ENCODE measurements at places on chromosomes 6 and 20. TPM values are rescaled to one million over a fixed set of nuclear protein-coding genes. Genes with fewer than 3 reads are reported as not detected.

The ESR1 gene
- polyA plus RNA-seq, result 0.35 TPM

DNA sequence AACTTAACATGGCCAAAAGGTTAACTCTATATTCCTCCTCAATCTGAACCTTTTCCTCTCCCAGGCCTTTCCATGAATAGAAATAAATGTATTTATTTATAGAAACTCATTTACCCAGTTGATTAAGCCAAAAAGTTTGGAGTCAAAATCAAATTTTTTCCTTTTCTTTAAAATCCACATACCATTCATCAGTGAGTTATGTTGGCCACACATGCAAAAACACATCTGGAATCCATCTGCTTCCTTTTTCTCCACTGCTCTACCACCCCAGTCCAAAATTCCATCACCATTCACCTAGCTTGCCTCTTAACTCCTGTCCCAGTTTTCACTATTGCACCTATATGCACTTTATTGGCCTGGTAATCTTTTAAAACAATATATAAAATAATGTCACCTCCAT is 62.4 kb upstream of the TMEM200A start:
- DNase-seq, result peak; percentile 71

DNA sequence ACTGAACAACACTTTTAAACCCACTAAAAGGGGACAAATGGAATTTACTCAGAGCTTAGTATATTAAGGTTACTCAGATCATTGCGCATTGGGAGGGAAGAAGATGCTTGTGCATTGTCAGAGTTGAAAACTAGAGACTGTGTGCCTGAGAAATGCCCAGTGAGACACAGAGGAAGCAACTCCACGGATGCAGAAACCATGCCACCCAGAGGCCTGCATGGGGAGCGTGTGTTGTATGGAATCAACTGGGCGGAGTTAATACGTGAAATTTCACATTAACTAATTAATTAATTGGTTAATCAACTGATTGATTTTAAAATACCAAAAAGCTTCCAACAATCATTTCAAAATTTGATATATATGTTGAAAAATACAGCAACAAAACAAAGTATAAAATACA is 391.6 kb downstream of the PLCB1 start:
- DNase-seq, result peak; percentile 30

GRCh38 chr6:12137480-12137879 is 125.4 kb downstream of the HIVEP1 start:
- DNase-seq, result peak; percentile 86

GRCh38 chr6:21593927-21594415 is 420 bp downstream of the SOX4 start:
- DNase-seq, result peak; percentile 74

GRCh38 chr20:24148372-24148771 is 159.8 kb upstream of the GGTLC1 start:
- DNase-seq, result peak; percentile 1

- DNase-seq, result peak; percentile 50
Measured at GRCh38 chr6:96164802-96165201, 149.0 kb downstream of the FUT9 start.
